ENCODE measurements at places on chromosomes 16 and 17. TPM values are rescaled to one million over a fixed set of nuclear protein-coding genes. Genes with fewer than 3 reads are reported as not detected.

- DNase-seq, result no peak
These were observed 146.1 kb downstream of the SEC14L1 start for GRCh38 chr17:77286641-77287431.

GRCh38 chr16:18959031-18959505 is 24.7 kb upstream of the TMC7 start:
- DNase-seq, result no peak

DNA sequence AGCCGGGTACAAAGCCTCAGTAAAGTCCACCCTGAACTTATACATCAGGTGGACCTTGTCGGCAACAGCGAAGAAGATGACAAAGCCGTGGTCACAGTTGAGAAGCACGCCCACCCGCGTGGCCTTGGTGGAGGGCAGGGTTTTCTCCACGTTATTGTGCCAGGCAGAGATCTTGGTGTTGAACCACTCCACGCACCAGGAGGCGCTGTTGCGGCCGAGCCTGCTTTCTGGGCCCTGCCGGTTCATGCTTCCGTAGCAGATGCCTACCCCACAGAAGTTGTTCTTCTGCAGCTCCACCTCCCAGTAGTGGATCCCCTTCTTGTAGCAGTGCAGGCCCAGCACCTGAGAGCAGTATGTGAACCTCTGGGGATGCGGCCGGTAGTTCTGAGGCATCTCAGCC is 22.1 kb downstream of the TRIM25 start:
- DNase-seq, result peak; percentile 35

The SLC6A4 gene
- 2.4 TPM for total RNA-seq

The CLEC18A gene
- 12.6 TPM for total RNA-seq

The LRRC75A gene
- total RNA-seq, result 44.5 TPM

The C17orf78 gene
- total RNA-seq, result 2.0 TPM

The ZNF750 gene
- total RNA-seq, result 0.50 TPM

DNA sequence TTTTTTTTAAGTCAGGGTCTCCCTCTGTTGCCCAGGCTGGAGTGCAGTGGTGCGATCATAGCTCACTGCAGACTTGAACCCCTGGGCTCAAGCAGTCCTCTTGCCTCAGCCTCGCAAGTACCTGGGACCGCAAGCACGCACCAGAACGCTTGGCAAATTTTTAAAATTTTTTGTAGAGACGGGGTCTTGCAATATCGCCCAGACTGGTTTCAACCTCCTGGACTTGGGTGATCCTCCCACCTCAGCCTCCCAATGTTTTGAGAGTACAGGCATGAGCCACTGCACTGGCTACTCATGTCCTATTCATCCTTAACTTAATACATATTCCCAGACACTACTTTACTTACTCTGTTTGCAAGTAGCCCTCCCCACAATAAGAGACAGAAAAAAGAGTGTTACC is 16.3 kb upstream of the RBL2 start:
- no peak for DNase-seq

GRCh38 chr17:50953831-50954601 is 87.9 kb upstream of the TOB1 start:
- DNase-seq, result peak; percentile 53

The NTN1 gene
- 8.8 TPM for total RNA-seq
